Keratinocyte (primary cell): ENCODE measurements at places on chromosomes 4 and X.

- DNase-seq, result no peak
Observed at GRCh38 chrX:31323658-31324057, 251.8 kb upstream of the FTHL17 start.

DNA sequence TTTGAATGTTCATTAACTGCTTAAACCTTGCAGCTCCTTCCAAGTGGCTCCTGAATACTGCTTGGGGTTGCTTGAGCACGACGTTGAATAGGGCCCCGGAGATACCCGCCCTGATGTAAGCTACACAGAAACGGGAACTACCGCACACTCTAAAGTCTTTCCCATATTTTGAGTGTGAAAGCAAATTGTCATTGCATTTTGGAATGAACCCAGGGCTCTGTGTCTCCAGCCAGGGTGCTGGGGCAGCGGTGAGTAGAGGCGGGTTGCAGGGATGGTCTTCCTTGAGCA lies 59.4 kb upstream of the HELT start:
- DNase-seq, result no peak

DNA sequence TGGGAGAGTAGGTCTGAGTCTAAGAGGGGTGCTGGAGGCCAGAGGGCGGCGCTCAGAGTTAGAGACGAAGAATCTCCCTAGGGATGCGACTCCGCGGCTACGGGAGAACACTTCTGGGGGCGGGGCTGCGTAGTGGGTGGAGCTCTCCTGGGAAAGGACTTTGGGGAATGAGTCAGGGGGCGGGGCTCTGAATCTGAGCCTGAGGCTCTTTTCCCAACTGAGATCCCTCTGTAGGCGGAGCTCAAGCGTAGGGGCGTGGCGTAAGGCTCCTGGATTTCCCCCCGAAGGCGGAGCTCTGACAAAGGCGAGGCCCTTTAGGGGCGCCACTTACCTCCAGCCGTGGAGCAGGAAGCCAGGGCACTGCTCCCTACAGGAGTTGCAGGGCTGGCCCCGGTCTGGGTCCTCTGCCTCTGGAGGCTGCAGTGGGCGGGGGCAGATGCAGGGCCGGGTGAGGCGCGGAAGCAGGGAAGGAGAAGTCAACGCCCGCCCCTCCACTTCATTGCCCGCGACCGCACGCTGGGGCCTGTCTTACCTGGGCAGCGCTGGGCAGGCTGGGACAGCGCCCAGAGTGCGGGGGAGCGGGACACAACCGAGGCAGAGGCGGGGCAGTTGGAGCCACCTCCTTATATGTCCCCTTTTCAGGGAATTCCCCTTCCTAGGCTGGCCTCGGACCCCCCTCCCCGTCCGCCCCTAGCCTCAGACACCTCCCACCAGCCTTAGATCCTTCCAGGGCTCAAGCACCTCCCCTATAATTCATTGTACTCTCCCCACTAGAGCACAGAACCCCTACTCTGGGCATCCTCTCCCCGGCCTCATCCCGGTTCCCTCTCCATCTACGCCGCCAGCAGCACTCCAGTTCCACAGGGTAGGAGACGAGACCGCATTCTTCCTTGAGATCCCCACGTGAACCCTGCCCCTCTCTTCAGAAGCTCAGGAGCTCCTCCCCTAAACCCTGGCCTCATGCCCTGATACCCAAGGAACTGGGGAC lies 1.6 kb downstream of the PRICKLE3 start:
- no peak for DNase-seq

DNA sequence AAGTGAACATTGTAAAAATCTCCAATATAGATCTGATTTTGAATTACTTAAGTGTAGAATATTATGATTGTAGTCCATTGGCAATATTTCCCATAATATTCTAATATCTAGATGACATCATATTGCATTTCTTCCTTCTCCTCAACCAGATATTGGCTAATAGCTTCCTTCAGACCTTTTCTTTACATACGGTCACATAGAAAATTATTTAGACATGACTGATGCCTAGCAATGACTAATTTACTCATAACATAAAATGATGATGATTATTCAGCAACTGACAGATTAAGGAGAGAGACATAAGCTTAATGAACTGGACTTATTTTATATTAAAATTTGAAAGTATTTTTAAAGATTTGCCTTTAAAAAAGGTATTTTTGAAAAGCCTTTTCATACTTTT lies 1287.6 kb downstream of the STIM2 start:
- DNase-seq, result no peak

- DNase-seq, result no peak
Observed at GRCh38 chrX:112137276-112137675, 54.7 kb upstream of the TRPC5 start.

DNA sequence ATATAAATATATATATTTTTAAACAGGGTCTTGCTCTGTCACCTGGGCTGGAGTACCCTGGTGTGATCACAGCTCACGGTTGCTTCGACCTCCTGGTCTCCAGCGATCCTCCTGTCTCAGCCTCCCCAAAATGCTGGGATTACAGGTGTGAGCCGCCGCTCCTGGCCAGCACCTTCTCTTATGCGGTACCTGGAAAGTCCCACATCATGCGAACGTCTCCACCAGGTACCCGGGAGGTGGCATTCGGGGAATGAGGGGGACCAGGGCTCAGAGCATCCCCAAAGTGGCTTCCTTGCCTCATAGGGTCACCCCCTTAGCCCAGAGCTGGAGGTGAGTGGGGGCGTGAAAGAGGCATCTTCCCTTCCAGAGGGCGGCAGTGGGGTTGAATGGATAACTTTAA lies 84.0 kb upstream of the PPP2R3B start:
- no peak for DNase-seq

DNA sequence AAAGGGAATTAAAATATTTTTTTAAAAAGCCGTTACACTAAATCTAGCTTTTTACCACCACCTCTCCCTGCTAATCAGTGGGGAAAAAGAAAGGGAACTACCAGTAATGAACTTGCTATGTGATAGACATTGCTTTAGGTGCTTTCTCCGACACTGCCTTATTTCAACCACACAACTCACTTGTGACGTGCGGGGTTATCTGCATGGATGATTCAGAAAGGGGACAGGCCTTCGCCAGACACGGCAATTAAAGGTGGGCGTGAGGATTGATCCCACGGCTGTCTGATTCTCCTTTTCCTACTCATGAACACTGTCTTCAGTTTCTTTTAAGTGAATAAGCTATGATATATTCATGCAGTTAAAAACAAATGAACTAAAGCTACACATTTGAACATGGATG lies 882 bp upstream of the CXCR3 start:
- DNase-seq, result no peak

DNA sequence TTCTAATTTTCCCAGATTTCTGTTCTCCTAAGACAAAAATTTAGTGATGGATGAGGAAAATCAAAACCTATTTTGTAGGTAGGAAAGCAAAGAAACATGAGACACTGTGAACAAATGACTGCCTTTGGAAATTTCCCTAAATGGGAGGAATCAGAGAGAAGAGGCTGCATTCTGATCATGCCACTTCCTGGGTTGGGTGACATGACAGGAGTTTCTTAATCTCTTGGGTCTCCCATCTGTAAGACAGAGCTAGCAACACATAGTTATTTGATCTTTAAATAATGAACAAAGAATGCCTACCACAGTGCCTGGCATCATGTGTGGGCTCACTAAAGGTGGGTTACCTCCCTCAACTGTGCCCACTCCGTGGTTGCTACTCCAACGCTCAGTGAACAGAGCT lies 57.1 kb downstream of the CCDC149 start:
- no peak for DNase-seq

DNA sequence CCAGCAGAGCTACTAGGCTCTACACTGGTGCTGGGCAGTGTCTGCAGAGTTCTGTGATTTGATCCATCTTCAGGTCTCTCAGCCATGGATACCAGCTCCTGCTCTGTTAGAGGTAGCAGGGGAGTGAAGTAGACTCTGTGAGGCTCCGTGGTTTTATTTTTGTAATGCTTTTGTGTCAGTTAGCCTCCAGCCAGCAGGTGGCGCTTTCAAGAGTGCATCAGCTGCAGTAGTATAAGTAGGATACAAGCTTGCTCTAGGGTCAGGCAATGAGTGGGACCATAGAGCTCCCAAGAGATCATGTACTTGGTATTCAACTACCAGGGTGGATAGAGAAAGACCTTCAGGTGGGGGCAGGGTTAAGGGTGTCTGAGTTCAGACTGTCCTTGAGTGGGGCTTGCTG lies 362.5 kb upstream of the TRAM1L1 start:
- DNase-seq, result no peak

GRCh38 chrX:9899640-9900111 lies 67.5 kb upstream of the CLDN34 start:
- DNase-seq, result no peak

- no peak for DNase-seq
Observed at GRCh38 chrX:96835660-96836289, 47.9 kb upstream of the RPA4 start.

- DNase-seq, result no peak
Observed at GRCh38 chrX:50483283-50483682, 12.7 kb upstream of the DGKK start.

- no peak for DNase-seq
Observed at GRCh38 chr4:129327637-129328036, 231.7 kb downstream of the C4orf33 start.

GRCh38 chr4:45082101-45082500 lies 355.7 kb upstream of the GNPDA2 start:
- DNase-seq, result no peak

GRCh38 chr4:68342134-68342533 lies 7.8 kb downstream of the YTHDC1 start:
- peak; percentile 44 for DNase-seq

- DNase-seq, result no peak
Observed at GRCh38 chr4:140666889-140667614, 89.1 kb downstream of the TBC1D9 start.

DNA sequence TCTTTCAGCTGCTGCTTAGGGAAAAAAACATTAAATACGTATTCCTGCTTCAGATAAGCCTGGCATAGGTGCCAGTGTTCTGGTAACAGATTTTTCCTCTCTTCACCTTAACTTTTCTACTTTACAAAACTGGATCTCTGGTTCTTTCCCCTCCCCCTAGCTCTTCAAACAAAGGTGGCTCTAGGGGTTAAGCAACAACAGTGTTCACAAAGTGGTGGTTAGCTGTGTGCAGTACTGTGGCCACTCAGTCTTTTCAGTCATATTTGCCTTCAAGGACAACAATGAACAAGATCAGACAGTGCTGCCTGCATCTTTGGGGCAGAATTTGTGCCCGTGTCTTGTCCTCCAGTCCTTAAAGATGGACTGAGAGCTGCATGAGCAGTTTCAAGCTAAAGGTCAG lies 15.1 kb upstream of the RGN start:
- DNase-seq, result no peak

DNA sequence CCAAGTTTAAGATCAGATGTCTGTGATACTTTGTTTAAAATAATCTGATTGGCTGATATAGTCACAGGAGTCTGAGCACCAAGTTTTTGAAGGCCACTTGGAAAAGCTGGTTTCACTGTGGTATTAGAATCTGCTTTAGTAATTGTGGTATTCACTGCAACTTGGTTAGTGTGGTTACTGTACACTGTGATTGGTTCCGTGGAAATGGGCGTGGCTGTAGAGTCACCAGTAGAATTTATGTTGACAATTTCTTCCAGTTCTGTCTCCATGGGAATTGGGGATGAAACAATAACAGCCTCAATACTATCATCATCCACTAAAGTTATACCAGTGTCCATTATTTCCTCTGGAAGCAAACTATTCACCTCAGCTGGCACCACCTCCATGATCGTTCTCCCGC lies 26.2 kb downstream of the LIN54 start:
- no peak for DNase-seq

GRCh38 chrX:80098038-80098437 lies 83.5 kb downstream of the TBX22 start:
- no peak for DNase-seq

- DNase-seq, result no peak
Observed at GRCh38 chrX:2397229-2398063, 103.3 kb downstream of the DHRSX start.

DNA sequence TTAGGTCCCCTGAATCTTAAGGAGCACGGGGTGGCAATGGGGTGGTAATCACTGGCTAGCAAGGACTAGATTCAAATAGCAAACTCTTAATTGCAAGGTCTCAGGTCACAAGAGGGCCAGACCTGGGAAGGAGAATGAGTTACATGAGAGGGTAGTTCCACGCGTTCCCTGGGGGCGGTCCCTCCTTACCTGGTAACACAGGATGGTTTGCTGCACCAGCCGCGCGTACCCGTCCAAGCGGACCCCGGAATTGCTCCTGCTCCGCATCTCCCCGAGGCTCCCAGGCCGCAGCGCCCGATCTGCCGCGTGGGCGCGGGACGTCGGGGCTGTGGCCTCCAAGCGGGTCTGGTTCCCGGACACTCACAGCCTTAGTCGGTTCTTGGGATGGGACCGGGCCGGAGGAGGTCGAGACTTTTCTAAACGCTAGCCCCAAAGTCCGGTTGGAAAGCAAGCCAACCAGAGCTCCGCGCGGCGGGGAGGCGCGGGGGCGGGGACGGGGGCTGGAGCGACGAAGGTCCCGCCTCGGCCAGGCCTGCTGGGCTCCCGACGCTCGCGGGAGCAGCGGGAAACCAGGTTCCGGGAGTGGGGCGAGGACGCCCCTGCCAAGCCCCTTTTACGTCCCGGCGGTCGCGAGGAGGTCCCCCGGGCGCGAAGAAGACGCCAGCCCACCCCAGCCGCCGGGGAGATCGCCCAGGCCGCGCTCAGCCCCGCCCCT lies at the start of gene PHKA2:
TSS of gene PHKA2 (minus strand) at position 449 of the 715 bp plus-strand sequence. CDS start at position 267, 182 bp downstream.
- DNase-seq, result no peak

GRCh38 chr4:168791376-168791775 lies 218.7 kb downstream of the CBR4 start:
- DNase-seq, result no peak

DNA sequence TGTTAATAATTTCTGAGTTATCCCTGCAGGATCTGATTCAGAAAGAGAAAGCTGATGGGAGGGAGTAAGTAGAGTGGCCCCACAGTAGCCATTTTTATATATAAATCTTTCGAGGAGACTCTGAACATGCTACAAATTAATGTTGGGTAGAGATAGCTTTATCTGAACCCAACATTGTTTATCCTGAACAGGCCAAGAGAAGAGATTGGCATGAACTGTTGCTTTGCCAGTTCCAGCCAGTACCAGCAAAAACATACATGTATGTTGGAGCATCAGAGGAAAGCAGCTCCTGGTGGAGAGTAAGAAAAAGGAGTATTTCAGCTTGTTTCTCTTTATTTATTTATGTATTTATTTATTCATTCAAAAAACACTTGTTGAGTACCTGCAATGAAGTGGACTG lies 1.6 kb downstream of the MAOA start:
- no peak for DNase-seq

GRCh38 chr4:153593161-153593560 lies 90.9 kb upstream of the TLR2 start:
- no peak for DNase-seq

DNA sequence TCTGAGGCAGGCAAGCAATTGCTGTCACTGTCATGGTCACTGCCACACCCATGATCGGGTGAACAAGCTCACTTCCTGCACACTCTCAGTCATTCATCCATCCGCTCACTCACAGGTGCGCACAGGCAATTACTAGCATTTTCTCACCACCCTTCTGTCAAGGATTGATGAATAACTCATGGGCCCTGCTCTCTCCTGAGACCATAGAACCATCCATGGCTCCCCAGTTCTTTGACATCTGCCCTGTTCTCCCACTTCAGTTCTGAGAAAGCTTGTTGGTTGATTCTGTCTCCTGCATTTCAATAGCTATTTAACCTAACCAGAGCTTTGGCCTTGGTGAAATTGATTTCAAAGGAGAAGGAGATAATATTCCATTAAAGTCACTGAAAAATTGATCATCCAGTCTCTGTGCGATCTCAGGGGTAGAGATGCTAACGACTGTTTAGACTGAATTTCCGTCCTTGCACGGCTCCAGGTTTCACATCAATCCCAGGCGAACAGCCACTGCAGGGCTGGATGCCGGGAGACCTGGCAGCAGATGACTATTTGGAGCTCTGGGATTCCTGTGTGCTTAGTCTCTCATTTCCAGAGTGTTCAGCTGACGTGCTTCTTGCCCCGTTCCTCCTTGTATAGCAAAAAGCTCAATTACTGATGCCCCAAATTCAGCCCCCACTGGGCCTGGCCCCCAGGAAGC lies 36.9 kb upstream of the ADRA2C start:
- DNase-seq, result no peak
